ENCODE measurements at places on chromosomes 1 and 21.

GRCh38 chr1:16174886-16175598, 19.2 kb upstream of the EPHA2 start:
- DNase-seq = no peak

- DNase-seq = no peak
These were observed 130.8 kb downstream of the PRDM2 start for GRCh38 chr1:13830616-13831280.

DNA sequence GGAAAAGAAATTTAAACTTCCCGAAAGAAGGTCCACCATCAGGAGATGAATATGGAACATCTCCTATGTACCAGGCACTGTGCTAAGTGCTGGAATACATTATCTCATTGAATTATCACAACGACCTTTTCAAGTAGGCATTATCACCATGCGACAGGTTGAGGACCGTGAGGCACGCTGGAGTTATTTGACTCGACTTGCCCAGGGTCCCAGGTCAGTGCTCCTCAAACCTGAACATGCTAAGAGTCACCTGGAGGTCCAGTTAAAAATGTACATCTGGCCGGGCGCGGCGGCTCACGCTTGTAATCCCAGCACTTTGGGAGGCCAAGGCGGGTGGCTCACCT, 15.9 kb upstream of the AGTRAP start:
- no peak for DNase-seq

GRCh38 chr1:168521401-168522000, 22.3 kb downstream of the XCL2 start:
- DNase-seq = no peak

GRCh38 chr1:211947396-211948295, 87.7 kb downstream of the INTS7 start:
- DNase-seq = no peak

DNA sequence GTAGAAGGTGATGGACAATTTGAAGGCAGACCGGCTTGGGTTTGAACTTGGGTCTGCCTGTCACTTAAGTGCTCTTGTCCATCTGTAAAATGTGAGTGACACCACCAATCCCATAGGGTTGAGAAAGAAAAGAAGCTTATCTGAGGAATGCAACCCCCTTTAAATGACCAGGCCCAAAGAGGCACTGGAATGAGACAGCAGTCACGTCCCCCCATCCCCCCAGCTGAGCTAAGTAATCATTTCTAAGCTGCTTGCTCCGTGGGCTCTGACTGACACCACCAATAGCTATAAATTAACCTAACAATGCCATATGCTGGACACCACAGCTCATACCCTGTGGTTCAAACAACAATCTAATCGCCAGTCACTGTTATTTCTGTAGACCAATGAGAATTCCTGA, 15.1 kb downstream of the LCA5L start:
- no peak for DNase-seq

DNA sequence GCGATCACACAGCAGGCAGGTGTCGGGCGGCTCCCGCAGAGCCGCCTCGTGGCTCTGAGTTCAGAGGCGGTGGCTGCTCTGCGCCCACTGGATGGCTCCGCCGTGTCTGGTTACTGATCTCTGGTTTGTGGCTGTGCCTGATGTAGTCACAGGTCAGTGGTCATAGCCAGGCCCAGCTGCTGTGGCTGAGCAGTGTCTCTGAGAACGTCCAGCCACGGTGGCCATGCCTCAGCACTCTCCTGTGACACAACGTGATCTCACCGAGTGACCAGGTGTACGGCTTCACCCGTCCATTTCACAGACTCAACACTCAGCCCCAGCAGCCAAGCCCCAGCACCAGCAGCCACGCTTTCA, 61.2 kb downstream of the KCNN3 start:
- no peak for DNase-seq

Data from pons (tissue), 1 donor.